ENCODE measurements at places on chromosomes 5 and 9.

- no peaks in the 10 kb centered on the region for H3K27me3 ChIP-seq
- DNase-seq, result no peak
- H3K4me3 ChIP-seq, result no peak overlapping the region
- H3K4me1 ChIP-seq, result no peaks in the 10 kb centered on the region
Observed at GRCh38 chr5:158499075-158499891, 600.4 kb downstream of the EBF1 start.

DNA sequence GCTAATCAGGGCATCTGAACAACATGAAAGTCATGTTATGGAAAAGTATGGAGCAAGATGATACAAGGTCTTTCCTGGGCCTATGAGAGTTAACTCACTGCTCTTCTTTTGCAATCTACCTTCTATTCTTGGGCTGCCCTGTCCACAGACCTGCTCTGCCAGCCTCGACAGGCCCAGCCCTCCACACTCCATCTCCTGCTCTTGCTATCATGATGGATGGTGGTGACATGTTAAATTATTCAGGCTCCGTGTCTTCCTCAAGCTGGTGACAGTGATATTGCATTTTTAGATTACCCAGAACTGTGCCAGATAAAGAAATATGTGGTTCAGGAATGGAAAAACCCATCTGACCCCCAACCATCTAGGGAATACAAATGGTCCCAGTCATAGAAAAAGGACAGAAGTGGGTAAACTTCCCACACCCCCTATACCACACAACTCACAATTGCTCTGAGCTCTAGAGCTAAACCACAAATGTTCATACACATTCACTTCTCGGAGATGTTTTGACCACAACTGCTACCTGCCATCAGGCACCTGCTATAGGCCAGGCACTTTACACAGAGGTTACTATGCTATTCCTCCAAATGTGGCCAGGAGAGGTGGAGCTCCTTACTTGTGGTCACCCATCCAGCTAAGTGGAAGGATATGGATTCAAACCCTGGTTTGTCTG is 311.3 kb downstream of the ASTN2 start:
- no peaks in the 10 kb centered on the region for H3K36me3 ChIP-seq
- H3K4me3 ChIP-seq, result no peak overlapping the region
- DNase-seq, result no peak
- H3K4me1 ChIP-seq, result no peaks in the 10 kb centered on the region
- H3K27me3 ChIP-seq, result no peaks in the 10 kb centered on the region

DNA sequence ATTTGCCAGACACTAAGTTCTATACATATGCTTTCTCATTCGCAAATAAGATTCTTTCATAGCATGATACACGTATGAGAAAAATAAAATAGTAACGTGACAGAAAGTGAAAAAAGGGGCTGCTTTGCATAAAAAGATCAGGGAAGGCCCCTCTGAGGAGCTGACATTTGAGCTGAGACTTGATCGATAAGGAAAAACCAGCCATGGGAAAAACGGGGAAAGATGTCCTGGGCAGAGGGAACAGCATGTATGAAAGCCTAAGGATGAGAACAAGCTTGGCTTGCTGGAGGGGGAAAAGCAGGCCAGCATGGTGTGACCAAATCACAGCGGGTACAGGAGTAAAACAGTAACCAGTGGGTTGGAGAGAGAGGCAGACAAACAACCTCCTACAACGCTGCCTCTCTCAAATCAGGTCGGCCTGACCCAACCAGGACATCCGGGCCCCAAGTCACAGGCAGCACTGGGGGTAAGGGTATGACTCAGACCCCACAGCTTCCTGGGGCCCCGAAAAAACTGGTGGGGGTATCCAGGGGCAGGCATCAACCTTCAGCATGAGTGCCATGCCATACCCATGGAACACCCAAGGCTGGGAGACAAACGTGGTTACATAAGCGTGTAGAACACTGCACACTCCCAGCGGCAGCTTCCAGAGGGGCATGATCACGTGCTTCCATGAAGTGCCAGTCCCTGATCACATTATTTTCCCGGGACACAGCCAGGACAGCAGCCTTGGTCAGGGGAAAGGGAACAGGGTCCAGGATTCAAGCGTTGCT is 2.2 kb downstream of the TNIP1 start:
- no peaks in the 10 kb centered on the region for H3K27me3 ChIP-seq
- peaks cover 62% of the 10 kb centered on the region for H3K4me1 ChIP-seq
- peak overlapping the region; percentile 93 for H3K27ac ChIP-seq
- H3K36me3 ChIP-seq, result peaks cover 58% of the 10 kb centered on the region
- DNase-seq, result peak; percentile 82

GRCh38 chr5:10995891-10996290 is 234.9 kb upstream of the DAP start:
- no peak for DNase-seq
- H3K27me3 ChIP-seq, result no peaks in the 10 kb centered on the region
- H3K36me3 ChIP-seq, result no peaks in the 10 kb centered on the region
- H3K27ac ChIP-seq, result no peak overlapping the region
- H3K4me1 ChIP-seq, result no peaks in the 10 kb centered on the region

DNA sequence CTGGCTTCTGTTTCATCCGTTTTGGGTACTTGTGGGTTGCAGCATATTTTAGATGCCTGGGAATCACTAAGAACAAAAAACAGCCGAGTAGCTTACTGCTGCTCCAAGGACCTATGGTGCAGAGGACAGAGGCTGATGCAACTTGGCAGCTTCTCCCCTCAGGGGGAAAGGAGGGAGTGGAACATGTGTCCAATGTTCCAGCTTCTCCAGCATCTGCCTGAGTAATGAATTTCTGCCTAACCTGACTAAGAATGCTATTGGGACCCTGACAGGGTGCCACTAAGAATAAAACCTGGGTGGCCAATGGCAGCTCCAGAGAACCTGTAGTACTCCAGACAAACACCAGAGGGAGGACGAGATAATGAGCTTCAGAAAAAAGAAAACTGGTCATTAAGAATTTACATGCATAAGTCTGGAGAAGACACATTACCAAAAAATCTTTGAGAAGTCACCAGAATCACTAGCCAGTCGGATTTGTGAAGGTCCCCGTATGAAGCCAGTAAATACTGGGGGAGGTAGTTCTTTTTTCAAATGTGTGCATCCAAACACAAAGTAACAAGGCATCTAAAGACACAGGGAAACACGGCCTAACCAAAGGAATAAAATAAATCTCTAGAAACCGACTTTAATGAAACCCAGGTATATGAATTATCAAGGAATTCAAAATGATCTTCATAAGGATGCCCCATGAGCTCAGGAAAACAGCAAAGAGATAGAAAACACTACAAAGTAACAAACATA is 293.5 kb downstream of the HINT1 start:
- no peak for DNase-seq
- no peaks in the 10 kb centered on the region for H3K36me3 ChIP-seq
- H3K4me3 ChIP-seq, result no peak overlapping the region
- H3K27me3 ChIP-seq, result no peaks in the 10 kb centered on the region
- no peaks in the 10 kb centered on the region for H3K4me1 ChIP-seq

GRCh38 chr9:8424786-8425410 is 625.3 kb upstream of the DMAC1 start:
- no peak for DNase-seq
- H3K27me3 ChIP-seq, result peaks cover 2% of the 10 kb centered on the region
- no peak overlapping the region for H3K4me3 ChIP-seq
- H3K36me3 ChIP-seq, result peaks cover 1% of the 10 kb centered on the region
- H3K4me1 ChIP-seq, result peaks cover 23% of the 10 kb centered on the region

GRCh38 chr5:112219000-112219399 is 200.1 kb downstream of the EPB41L4A start:
- H3K27me3 ChIP-seq, result peaks cover 3% of the 10 kb centered on the region
- DNase-seq, result no peak
- no peaks in the 10 kb centered on the region for H3K36me3 ChIP-seq

DNA sequence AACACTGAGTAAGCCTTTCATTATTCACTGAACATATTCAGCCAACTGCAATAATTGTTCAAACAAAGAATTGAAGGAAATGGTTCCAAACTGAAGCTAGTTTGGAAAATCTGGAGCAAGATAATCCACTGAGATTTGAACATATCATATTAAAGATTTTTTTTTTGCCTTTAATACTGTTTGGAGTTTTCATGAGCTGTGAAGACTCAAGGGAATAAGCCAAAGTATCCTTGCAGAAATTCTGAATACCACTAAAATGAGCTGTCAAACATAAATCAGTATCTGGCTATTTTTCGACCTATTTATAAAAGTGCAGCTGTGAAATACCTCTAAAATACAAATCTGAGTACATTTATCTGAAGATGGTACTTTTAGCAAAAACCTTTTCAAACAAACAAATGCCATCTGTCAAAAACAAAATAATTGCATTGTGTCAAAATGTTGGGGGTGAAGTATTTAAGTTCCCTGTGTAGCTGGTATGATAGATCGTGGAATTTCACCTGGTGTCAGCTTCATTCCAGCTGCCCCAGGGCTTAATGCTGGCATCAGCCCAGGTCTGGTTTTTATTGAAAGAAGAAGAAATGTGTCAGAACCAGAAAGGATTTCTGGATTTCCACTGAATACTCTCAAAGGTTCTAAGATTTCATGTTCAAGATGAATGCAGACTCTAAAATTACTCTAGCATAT is 149.0 kb upstream of the GRAMD2B start:
- DNase-seq, result no peak
- no peaks in the 10 kb centered on the region for H3K4me1 ChIP-seq
- no peak overlapping the region for H3K4me3 ChIP-seq
- H3K27me3 ChIP-seq, result no peaks in the 10 kb centered on the region

GRCh38 chr9:1200847-1201251 is 150.7 kb downstream of the DMRT2 start:
- no peak overlapping the region for H3K27ac ChIP-seq
- H3K36me3 ChIP-seq, result no peaks in the 10 kb centered on the region
- no peaks in the 10 kb centered on the region for H3K27me3 ChIP-seq

DNA sequence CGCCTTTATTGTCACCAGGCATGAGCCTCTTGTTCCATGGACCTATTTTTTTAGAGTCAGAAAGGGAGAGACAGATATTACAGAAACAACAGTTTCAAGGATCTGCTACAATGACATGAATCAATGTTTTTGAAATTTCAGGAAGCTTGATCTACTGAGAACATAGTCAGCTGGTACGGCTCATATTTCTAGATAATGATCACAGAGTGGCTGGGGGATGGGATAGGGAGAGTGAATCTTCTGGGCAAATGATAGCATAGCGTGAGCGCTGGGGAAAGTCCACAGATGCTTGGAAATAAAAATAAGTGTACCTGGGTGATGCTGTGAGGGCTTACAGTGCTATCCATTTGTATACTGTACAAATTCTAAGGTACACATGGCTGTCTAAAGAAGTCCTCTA is 340.4 kb downstream of the EBF1 start:
- no peak overlapping the region for H3K27ac ChIP-seq
- no peaks in the 10 kb centered on the region for H3K4me1 ChIP-seq
- H3K4me3 ChIP-seq, result no peak overlapping the region
- no peaks in the 10 kb centered on the region for H3K36me3 ChIP-seq
- no peak for DNase-seq
